ENCODE measurements at places on chromosomes 5 and 9. TPM values are rescaled to one million over a fixed set of nuclear protein-coding genes. Genes with fewer than 3 reads are reported as not detected.

The IFNK gene
- total RNA-seq = not detected

The KCNV2 gene
- total RNA-seq = not detected

The PCDH12 gene
- 3.3 TPM for total RNA-seq

The NIM1K gene
- 0.99 TPM for total RNA-seq

The CTSV gene
- total RNA-seq = not detected

The HCN1 gene
- total RNA-seq = 0.28 TPM

The FAM153A gene
- total RNA-seq = 2.1 TPM

The NPDC1 gene
- 21.4 TPM for total RNA-seq

The PTPN3 gene
- total RNA-seq = 1.3 TPM

The ARHGEF39 gene
- total RNA-seq = 3.3 TPM

The CCL19 gene
- not detected for total RNA-seq
